ENCODE measurements at places on chromosomes 6 and 20.

GRCh38 chr6:168152306-168152963, 73.4 kb upstream of the FRMD1 start:
- DNase-seq, result no peak

DNA sequence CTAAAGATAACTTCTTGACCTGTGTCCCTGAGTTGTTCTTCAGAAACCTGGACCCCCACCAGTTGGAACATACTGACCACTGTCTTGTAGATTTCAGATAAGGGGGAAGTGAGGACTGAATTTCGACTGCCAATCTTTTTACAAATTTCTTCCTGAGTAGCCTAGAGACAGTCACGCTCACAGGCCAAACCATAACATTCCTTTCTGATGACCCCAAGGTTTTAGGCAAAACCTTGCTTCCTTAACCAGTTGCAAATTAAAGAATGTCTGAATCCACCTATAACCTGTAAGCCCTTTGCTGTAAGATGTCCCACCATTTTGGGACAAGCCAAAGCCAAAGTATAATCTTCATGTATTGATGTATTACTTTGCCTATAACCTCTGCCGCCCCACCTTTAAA, 306.9 kb downstream of the LRFN2 start:
- no peak for DNase-seq

GRCh38 chr6:149779644-149779963, 30.1 kb downstream of the PCMT1 start:
- DNase-seq, result no peak

GRCh38 chr6:4914420-4915159, 89.2 kb downstream of the RPP40 start:
- no peak for DNase-seq

GRCh38 chr6:50285735-50286134, 236.0 kb upstream of the DEFB112 start:
- DNase-seq, result no peak

DNA sequence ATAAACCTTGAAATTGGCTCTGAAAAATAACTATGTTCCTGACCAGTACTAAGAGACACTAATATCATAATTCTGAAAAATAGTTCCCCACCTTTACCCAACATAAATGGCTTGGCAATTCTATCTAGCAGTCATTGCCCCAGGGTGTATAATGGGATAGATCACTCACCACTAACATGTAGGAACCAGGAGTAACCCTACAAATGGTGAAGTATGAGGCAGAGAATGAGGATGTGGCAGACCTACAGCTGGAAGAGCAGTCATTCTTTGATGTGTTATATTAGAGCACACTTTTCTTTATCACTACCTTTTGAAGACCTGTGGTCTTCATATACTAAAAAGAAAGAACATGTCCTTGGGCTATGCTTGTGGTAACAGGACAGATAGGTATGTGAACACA, 136.5 kb upstream of the SYNDIG1 start:
- DNase-seq, result no peak

DNA sequence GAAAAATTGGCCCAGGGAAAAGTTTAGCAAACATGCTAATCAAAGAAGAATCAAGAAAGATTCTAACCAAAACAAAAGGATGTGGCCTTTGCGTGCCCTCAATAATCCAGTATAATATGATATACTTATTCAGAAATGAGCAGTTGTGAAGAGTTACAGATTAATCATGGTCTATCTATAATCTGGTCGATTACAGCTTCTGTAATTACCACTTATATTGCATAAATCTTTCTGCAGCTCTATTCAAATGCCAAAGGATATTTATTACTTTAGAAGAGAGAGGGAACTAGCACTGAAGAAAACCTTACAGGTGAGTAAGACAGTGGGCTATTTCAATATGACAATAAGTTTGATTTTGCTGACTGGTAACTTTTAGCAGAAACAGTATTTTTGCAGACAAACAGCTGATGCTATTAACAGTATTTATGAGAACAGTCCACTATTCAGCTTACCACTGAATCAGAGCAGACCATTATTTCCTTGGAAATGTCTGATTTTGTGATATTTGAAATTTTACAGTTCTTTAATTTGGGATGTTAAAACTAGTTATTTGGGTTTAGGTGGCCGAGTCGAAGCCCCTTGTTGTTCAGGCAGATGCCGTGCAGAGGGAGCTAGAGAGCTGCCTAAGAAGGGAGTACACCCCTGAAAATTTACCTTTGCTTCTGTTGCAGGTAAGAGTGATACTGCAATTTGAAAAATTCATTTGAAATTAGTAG, 92.2 kb downstream of the CEP57L1 start:
- peak; percentile 13 for DNase-seq

GRCh38 chr6:147604373-147604772, 95.9 kb downstream of the SAMD5 start:
- DNase-seq, result no peak

- no peak for DNase-seq
These were observed 634.0 kb upstream of the PTCHD4 start for GRCh38 chr6:48744948-48745347.

- DNase-seq, result no peak
These were observed 95.1 kb upstream of the RNF217 start for GRCh38 chr6:124867121-124867520.

GRCh38 chr6:113428702-113429101, 428.4 kb upstream of the MARCKS start:
- no peak for DNase-seq
